ENCODE measurements at places on chromosomes 12 and 14. TPM values are rescaled to one million over a fixed set of nuclear protein-coding genes. Genes with fewer than 3 reads are reported as not detected.

DNA sequence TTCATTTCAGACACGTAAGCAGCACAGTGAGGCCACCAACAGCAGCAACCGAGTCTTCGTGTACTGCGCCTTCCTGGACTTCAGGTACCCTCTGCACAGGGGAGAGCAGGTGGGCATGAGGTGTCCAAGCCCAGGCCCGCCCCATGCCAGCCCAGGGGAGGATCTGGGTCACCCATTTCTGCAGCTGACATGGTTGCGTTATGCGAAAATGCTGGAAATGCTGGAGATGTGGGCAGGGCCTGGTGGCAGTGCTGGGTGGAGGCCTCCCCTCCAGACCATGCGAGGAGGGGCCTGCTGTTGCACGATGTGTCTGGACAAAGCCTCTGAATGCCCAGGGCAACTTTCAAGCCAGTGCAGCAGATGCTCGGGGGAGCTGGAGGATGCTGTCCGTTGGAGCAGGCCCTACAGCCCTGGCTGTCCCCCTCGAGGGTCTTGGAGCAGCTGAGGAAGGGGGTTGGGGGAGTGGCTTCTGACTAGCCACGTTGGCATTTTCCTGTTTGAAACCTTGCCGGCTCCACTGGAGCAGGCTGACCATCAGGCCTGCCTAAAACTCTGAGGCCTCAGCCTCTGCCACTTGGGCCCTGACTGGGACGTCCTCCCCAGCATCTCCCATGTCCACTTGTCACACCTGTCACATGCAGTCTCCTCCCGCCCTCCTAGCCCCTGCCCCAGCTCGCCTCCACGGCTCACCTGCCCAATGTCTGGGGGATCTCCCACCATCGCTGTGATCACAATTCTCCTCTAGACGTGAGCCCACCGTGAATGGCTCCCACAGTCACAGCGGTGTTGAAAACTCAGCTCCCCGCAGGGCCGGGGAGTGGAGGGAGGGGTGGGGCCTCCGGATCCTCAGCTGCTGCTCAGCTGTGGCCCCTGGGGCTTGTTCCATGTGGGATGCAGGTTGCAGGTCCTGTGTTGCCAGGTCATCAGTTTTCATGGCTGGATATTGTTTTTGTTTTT lies 123.4 kb downstream of the ADGRD1 start:
- no peak overlapping the region for H3K27ac ChIP-seq
- no peak overlapping the region for H3K4me3 ChIP-seq
- H3K4me1 ChIP-seq: no peaks in the 10 kb centered on the region
- H3K27me3 ChIP-seq: no peaks in the 10 kb centered on the region
- no peaks in the 10 kb centered on the region for H3K36me3 ChIP-seq
- DNase-seq: peak; percentile 66

DNA sequence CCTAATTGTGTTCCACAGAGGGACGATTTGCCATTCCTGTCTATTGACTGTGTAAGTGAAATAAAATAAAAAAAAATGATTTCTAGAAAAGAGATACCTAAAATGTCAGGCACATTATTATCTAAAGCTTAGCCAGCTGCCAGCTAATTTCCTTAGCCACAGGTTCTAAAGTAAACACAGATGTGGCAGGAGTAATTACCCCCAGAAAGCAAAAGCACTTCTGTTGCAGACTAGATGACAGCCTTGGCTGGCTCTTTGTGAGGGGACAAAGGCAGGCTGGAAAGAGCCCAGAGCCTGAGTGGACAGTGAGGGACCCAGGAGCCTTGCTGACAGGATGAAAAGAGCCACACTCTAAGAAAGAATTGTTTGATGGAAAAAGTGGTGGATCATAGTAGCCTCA lies 418.1 kb downstream of the LRIG3 start:
- no peaks in the 10 kb centered on the region for H3K4me1 ChIP-seq
- H3K36me3 ChIP-seq: no peaks in the 10 kb centered on the region
- DNase-seq: no peak
- H3K27ac ChIP-seq: no peak overlapping the region
- H3K27me3 ChIP-seq: no peaks in the 10 kb centered on the region

GRCh38 chr12:100163416-100164152 lies 20.9 kb upstream of the BLTP3B start:
- DNase-seq: peak; percentile 90
- no peaks in the 10 kb centered on the region for H3K4me1 ChIP-seq
- H3K27me3 ChIP-seq: no peaks in the 10 kb centered on the region
- H3K36me3 ChIP-seq: no peaks in the 10 kb centered on the region
- no peak overlapping the region for H3K27ac ChIP-seq
- no peak overlapping the region for H3K4me3 ChIP-seq

GRCh38 chr12:52901715-52902541 lies 2.9 kb downstream of the KRT8 start:
- H3K27me3 ChIP-seq: no peaks in the 10 kb centered on the region
- H3K36me3 ChIP-seq: no peaks in the 10 kb centered on the region

DNA sequence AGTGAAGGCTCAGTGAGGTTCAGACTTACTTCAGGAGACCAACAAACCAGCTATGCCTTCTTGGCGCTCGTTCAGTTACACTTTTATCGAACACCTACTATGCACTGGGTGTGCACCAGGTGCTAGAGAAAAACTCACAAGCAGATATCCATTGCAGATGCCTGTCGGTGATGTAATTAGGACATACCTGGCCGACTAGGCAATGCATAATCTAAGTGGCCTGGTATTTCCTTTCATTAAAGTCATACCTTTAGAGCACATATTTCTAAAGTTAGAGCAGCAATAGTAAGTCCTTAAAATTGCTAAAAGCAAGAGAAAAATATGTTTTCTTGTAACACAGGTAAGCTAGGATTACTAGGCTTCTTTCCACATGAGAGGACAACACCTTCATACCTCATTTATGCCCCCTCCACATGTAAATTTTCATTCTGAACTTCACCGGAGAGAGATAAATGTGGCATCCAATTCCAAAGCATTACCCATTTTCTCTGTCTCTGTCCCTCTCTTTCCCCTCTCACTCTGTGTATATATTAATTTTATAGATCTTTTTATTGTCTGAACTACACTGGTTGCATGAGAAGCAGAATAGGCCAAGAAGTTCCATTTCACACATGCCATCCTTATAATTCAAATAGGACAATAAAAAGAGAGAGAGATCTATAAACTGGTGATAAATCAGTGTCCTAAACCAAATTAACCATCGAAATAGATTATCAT lies 242.2 kb downstream of the SPTSSA start:
- no peak overlapping the region for H3K27ac ChIP-seq
- H3K36me3 ChIP-seq: no peaks in the 10 kb centered on the region
- DNase-seq: no peak

- no peaks in the 10 kb centered on the region for H3K36me3 ChIP-seq
- no peaks in the 10 kb centered on the region for H3K4me1 ChIP-seq
- H3K27ac ChIP-seq: no peak overlapping the region
- peak; percentile 88 for DNase-seq
These were observed 3.9 kb downstream of the DDN start for GRCh38 chr12:48995086-48995879.

CEBPE gene
- 0.29 TPM for total RNA-seq

- no peak overlapping the region for H3K4me3 ChIP-seq
- H3K36me3 ChIP-seq: no peaks in the 10 kb centered on the region
- H3K27me3 ChIP-seq: no peaks in the 10 kb centered on the region
These were observed 96.1 kb downstream of the PPHLN1 start for GRCh38 chr12:42421844-42422779.

Measured in aorta (tissue), 5 donors.